Activated CD4-positive, CD25-positive, alpha-beta regulatory T cell (primary cell): ENCODE measurements at places on chromosomes 2 and 18.

DNA sequence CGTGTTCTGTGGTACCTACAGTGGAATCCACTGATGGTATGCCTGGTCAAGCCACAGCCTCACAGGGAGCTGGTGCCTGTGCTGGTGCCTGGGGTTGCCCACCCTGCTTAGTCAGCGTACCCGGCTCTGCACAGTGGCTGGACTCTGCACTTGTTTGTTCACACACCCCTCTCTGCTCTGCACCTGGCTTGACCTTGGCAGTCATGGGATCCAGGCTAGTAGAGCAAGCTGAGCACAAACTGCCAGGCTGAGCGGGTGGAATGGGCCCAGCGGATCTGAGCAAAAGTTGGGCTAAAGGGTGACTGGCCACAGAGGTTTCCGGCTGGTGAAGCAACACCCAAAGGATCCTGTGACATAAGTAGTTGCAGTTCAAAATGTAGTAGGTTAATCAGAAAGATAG is 163.5 kb downstream of the CDH19 start:
- no peak for DNase-seq

- DNase-seq: no peak
Observed at GRCh38 chr2:241941691-241942301, 72.3 kb downstream of the RTP5 start.

GRCh38 chr18:70683263-70683662 is 394.4 kb downstream of the SOCS6 start:
- no peak for DNase-seq

GRCh38 chr2:117833911-117834310 is 19.4 kb downstream of the DDX18 start:
- no peak for DNase-seq

DNA sequence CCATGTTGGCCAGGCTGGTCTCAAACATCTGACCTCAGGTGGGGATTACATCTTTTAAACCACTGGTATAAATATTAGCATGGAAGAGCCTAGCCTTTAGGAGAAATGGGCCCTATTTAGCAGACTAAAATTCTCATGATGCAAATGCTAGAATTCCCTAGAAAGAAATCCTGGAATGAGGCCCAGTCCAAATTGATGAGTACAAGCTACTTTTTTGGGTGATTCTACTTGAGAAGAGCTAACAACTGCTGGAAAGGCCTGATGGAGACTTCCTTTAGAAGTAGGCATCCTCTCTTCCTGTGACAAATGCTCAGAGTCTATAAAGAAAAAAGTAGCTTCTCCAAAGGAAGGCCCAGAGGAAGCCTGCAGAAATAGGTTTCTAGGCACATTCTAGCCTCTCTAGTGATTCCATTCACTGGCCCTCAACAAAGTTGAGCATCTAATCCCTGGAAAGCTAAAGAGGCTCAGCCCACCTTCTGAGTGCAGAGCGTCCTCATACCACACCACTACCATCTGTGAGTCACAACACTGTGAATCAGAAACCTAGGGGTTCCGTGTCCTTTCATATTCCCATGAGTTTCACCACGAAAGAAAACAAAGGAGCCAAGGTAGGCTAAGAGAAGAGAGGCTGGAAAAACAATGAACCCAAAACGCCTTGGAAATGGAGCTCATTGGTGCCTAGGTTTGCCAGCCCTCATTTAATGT is 183.1 kb downstream of the C1D start:
- DNase-seq: no peak

GRCh38 chr2:138391946-138392345 is 109.6 kb upstream of the SPOPL start:
- DNase-seq: no peak

GRCh38 chr18:73975266-73975665 is 172.4 kb downstream of the FBXO15 start:
- no peak for DNase-seq

DNA sequence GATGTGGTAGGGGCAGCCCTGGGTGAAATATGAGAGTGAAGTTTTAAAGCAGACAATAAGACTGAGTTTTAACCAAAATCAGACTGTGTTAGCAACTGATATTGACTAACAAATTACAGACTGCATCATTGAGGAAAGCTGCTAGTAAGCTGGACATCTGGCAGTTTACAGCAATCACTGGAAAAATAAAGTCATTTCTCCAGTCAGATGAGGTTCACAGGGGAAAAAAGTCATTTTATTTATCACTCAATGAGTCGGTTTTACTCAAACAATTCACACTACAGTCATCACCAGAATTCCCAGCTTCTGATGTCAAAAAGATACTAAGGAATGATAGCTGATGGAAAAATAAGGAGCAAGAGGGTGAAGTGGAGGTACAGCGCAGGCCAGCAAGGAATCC is 10.5 kb upstream of the TMEM177 start:
- DNase-seq: no peak

- no peak for DNase-seq
Observed at GRCh38 chr2:143029141-143029540, 100.1 kb upstream of the ARHGAP15 start.

DNA sequence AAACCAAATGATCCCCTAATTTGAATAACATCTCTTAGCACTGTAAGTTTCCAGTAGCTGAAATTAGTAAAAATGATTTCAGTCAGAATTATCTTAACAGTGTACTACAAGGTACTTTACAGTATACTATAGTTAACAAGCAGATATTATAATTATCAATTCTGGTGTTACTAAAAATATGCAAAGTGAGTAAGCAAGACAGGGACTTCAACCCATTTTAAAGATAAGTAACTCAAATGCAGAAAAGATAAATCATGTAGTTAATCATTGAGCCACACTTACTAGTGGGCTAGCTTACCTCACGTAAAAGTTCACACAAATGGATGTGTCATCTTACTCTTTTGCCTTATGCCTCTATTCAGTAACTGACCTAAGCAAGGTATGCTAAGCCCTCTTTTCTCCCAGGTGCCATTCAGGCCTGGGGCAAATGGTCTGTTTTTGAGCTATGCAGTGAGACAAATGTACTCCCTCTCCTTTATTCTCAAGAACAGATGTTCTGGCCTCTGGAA is 101.0 kb downstream of the NBAS start:
- no peak for DNase-seq

DNA sequence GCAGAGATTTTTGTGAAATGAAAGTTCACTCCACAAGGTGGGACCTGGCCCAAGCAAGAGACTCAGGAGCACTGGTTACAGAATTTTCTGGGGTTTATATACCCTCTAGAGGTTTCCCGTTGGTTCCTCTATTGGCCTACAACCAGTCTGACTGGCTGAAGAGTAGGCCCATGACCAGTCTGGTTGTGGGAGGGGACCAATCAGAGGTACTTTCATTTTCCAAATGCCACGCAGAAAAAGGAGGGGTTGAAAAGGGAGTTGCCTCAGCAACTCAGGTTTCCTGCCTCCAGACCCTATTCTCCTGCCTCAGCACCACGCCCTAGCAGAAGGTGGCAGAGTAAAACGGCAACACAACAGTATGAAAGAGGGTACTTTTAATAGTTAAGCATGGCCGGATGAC is 98.4 kb downstream of the COLEC12 start:
- DNase-seq: no peak

- DNase-seq: no peak
Observed at GRCh38 chr2:207258263-207258991, 92.7 kb upstream of the KLF7 start.

DNA sequence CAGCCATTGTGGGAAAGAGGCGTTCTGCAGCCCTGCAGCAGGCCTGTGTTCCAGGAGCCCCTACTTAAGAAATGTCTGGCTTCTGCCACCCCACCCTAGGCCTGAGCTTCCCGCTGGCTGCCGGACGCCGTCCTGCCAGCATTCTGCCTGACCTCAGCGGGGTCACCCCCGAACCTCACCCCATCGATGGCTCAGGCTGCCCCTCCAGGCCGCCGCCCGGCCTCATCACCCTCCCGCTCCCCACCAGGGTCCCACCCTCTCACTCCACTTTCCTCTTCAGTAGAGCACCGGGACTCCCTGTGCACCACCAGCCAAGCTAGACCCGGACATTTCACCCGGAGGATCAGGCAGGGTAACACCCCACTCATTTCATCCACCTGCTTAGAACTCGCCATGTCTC is 73.6 kb upstream of the SALL3 start:
- no peak for DNase-seq

DNA sequence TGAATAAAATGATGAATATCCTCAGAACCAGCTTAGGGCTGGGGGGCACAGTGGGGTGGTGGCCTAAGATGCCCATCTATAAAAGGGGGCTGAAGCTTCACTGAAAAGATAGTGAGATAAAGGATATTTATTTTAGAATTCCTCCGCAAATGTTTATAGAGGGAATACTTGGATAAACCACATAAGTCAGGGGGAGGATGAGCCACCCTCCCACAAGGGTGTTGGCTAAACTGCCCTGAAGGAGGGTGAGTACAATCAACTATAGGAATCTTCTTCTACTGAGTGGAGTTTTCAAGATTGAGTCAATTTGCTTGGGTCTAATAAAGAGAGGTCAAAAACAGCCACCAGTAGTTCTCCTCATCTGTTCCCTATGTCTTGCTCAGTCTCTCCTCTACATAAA is 114.5 kb upstream of the TANK start:
- no peak for DNase-seq

- no peak for DNase-seq
Observed at GRCh38 chr2:113266431-113266830, 12.3 kb downstream of the PAX8 start.

- DNase-seq: no peak
Observed at GRCh38 chr18:47321815-47322214, 70.4 kb upstream of the SKOR2 start.
